ENCODE measurements at places on chromosomes 1 and 21. TPM values are rescaled to one million over a fixed set of nuclear protein-coding genes. Genes with fewer than 3 reads are reported as not detected.

Gene TEDDM1
- not detected for total RNA-seq

Gene LEPR
- total RNA-seq: 13.5 TPM

Gene OR2AK2
- total RNA-seq: not detected

Gene FCER1A
- 2.1 TPM for total RNA-seq

Gene DNAJC6
- total RNA-seq: 6.7 TPM

Gene OR2L5
- total RNA-seq: not detected

Gene KRTAP19-1
- total RNA-seq: not detected

All from metanephros (tissue), 2 donors.